ENCODE measurements at places on chromosomes 5 and 9.

DNA sequence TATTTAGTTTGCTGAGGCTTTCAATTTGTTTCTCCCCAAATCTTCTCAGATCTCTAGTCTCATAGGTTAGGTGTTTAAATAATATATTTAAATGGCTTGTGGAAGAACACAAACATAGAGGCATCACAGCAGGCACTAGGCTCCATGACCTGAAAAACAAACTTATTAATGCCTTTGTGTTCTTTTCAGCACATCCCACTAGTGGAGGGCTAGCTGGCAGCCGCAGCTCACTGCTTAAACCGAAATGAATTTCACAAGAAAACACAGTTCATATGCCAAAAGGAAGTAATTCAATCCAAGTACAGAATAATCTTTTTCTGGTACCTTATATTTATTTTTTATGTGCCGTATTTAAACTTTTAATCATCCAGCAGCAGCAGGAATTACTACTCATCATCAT, 382.5 kb downstream of the PLK2 start:
- DNase-seq: no peak

GRCh38 chr5:128199611-128200010, 116.0 kb downstream of the SLC12A2 start:
- no peak for DNase-seq

- no peak for DNase-seq
Observed at GRCh38 chr5:81590498-81591384, 160.2 kb downstream of the SSBP2 start.

- no peak for DNase-seq
Observed at GRCh38 chr5:96634881-96635280, 27.3 kb upstream of the CAST start.

DNA sequence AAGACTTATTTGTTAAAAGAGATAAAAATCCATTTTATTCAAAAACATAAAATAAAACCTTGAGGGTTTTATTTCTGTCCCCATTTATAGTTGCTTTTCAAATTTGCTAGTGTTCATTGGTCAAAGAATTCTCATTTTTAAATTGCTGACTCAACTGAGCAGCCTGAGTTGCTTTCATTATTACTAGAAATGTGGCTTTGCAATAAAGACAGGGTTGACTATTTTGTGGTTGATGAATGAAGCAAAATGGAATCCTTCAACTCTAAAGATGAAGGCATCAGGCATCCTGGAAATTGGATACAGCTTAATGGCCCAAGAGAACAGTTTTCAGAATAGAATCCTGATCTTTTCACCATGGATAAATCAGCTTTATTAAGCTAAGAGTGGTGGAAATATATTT, 23.9 kb upstream of the PPP3R2 start:
- no peak for DNase-seq

- peak; percentile 26 for DNase-seq
Observed at GRCh38 chr5:148998174-148998797, 64.6 kb downstream of the SH3TC2 start.

GRCh38 chr5:140242099-140242498, 60.8 kb downstream of the PFDN1 start:
- DNase-seq: no peak

DNA sequence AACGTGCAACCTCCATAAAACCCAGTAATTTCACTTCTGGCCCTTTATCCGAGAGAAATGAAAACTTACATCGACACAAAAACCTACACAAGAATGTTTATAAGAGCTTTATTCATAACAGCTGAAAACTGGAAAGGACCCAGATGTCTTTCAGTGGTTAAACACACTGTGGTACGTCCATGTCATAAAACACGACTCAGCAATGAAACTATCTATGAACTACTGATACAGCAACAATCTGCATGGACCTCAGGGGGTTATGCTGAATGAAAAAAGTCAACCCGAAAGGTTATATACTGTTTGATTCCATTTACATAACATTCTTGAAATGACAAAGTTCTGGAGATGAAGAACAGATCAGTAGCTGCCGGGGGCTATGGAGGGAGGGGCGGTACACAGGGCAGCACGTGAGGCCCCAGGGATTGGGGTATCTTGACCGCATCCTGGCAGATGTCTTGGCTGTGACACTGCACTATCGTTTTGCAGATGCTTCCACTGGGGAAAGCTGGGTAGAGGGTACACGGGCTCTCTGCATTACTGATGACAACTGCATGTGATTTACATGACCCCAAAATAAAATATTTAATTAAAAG, 4.1 kb downstream of the CCDC127 start:
- DNase-seq: no peak

- DNase-seq: no peak
Observed at GRCh38 chr5:169904059-169904458, 76.2 kb downstream of the INSYN2B start.

- no peak for DNase-seq
Observed at GRCh38 chr5:90488791-90489190, 14.1 kb downstream of the POLR3G start.

- no peak for DNase-seq
Observed at GRCh38 chr9:38000735-38001134, 68.3 kb downstream of the SHB start.

DNA sequence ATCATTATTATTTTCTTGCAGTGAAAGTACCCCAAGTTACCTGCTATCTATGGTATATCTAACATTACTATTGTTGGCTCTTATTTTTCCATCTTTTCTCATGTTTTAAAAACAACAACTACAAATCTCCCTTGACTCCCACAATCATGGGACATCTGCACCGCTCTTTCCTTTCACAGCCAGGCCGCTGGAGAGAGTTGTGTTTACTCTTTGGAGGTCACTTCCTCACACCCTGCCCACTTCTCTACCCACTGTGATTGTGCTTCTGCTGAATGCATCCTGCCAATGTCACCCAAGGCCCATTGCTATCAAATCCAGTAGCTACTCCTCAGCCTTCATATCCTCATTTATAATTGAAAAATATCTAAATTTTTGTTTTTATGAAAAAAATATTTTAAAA, 29.7 kb downstream of the SLC28A3 start:
- no peak for DNase-seq

- DNase-seq: no peak
Observed at GRCh38 chr5:129063483-129064113, 31.0 kb upstream of the ISOC1 start.

- DNase-seq: no peak
Observed at GRCh38 chr5:133129950-133130349, 78.1 kb downstream of the HSPA4 start.

- DNase-seq: no peak
Observed at GRCh38 chr9:18429070-18429469, 44.9 kb upstream of the ADAMTSL1 start.

- no peak for DNase-seq
Observed at GRCh38 chr9:37531699-37532098, 44.5 kb downstream of the FBXO10 start.

DNA sequence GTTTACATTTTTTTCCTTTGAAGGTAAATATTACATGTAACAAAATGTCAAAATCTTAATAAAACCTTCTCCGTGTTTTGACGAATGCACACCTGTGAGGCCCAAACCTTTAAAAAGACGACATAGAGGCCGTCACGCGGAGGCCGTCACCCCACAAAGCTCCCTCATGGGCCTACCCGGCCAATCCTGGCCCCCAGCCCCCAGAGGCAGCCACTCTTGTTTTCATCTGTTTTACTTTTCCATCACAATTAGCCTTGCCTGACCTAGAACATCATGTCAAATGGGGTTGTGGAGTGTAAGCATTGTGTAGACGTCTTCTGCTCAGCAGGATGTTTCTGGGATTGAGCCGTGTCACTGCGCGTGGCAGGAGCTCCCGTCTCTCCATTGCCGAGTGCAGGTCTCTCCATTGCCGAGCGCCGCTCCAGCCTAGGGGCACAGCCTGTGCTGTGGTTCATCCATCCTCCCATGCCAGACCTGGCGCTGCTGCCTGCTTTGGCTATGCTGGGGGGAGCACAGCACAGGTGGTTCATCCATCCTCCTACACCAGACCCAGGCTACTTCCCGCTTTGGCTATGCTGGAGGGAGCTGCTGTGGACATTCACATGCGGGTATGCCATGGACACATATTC, 52.2 kb upstream of the IRX4 start:
- DNase-seq: no peak

- no peak for DNase-seq
Observed at GRCh38 chr9:72779614-72780013, 173.2 kb downstream of the ALDH1A1 start.

DNA sequence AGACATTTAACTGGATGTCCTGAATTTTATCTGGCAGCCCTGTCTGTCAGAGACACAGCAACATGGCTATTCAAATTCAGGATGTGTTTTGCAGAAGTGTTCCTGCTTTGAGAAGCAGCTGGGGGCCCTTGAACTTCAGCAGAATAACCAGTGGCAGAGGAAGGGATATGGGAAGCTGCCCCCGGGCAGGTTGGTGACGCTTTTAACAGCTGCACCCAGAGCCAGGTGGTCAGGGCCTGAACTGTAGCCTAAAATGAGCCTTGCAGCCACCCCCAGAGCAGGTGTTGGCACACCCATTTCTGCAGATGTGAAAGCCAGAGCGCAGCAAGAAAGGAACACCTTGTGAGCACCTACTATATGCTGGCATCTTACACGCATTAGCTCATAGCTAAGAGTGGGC, 128.7 kb upstream of the BOD1 start:
- DNase-seq: no peak

DNA sequence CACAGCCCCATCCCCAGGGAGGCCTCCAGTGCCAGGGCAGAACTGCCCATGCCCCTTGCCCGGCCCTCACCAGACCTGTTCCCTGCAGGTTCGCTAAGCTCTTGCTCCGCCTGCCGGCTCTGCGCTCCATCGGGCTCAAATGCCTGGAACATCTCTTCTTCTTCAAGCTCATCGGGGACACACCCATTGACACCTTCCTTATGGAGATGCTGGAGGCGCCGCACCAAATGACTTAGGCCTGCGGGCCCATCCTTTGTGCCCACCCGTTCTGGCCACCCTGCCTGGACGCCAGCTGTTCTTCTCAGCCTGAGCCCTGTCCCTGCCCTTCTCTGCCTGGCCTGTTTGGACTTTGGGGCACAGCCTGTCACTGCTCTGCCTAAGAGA, 110.1 kb downstream of the RXRA start:
- no peak for DNase-seq

- no peak for DNase-seq
Observed at GRCh38 chr5:139984816-139985215, 58.3 kb downstream of the NRG2 start.

- no peak for DNase-seq
Observed at GRCh38 chr9:92696619-92697018, 26.7 kb upstream of the IPPK start.

GRCh38 chr5:75828029-75828428, 110.8 kb upstream of the POC5 start:
- DNase-seq: no peak

Measured in HEK293T (cell line).